Activated B cell treated with CpG ODN at 0.5 μM for 24 hours (primary cell): ENCODE measurements at places on chromosomes 7 and 10. TPM values are rescaled to one million over a fixed set of nuclear protein-coding genes. Genes with fewer than 3 reads are reported as not detected.
A peak's percentile ranks its signal among the peaks of the same experiment; 100 is the strongest.

- DNase-seq = no peak
Measured at GRCh38 chr10:44963772-44964633, 4.4 kb downstream of the RASSF4 start.

The TRIL gene
- total RNA-seq = not detected in 2 replicates

The BAMBI gene
- total RNA-seq = 0.16 and 0.32 TPM in 2 replicates

DNA sequence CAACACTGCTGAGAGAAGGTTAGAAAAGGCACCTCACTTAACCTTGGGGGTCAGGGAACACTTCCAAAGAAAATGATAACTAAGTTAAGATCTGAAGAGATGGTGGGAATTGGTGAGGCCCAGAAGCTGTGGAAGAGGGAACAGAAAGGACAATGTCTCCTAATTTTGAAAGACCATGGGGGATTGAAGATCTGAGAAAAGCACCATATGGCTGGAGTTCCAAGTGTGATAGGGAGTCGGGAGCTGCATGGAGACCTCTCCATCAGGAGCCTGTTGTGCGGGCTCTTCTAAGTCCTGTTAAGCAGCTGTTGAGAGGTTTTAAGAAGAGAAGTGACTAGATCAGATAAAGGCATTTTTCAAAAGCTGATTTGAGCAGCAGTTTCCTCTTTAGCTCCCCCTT, 254.3 kb downstream of the CDK14 start:
- no peak for DNase-seq

The NACAD gene
- total RNA-seq = 0.33 and 0.93 TPM in 2 replicates

The INTS1 gene
- total RNA-seq = 97.6 and 110 TPM in 2 replicates

DNA sequence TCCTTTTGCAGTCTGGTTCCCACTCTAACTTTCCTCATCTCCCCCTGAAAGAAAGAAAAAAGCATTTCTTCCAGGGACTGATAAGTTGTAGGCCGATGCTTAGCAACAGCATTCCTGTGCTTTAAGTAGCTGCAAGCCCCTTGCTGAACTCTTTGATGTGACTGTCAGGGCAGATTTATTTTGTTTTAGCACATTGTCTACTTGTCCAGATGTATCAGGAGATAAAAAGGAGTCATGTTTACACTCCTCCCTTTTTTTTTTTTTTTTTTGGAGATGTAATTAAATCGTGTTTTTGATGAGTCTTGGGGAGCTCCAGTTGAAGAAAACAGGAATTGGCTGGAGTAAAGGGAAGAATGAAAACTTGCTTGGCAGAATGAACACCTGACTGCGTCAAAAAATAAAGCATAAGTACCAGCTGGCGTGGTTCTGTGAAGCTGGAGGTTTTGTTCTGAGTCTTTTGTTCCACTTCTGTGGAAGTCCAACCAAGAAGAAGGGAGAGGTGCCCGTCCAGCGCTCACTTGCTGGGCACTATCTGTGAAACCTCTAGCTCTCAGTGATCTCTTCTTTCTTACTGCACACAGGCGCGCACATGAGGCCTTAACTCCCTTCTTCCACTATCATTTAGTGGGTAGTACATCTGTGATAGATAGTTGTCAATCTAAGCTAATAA, 871.7 kb downstream of the LRMDA start:
- DNase-seq = no peak

DNA sequence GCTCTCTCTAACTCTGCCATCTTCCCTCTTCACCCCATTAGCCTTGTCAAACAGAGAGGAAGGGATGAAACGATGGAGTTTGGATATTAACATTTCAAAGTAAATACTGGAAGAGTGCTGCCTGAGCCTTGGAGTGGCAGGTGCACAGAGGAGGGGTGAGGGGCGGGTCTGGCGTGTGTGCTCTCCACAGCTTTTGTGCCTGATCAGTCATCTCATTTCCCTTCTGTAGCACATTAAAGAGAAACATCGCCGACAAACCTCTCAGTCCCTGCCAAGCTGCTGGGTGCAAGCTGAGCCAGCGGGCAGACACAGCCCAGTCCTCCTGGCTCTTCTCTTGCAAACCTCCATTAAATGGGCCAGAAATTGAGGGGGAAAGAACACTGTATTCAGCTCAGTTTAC, 76.2 kb downstream of the SLIT1 start:
- no peak for DNase-seq

GRCh38 chr7:143205560-143206293, 16.1 kb upstream of the TAS2R40 start:
- peak; percentile 33 for DNase-seq

The ADARB2 gene
- 0.10 and 0.11 TPM in 2 replicates for total RNA-seq

DNA sequence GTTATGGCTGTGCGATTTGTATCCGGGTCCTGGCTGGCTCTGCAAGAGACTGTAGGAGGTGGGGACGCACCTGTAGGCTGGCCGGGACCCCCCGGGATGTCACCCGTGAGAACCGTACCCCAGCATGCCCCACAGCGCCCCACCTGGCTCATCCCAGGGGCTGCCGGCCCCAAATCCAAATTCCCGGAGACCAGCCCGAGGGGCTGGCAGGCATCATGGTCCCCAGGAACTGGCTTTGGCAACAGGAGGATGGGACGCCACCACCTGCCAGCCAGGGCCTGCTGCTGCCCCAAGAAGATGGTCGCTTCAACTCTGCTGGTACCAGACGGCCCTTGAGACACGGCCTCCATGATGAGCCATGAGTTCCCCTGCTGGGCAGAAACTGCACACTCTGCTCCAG, 239.4 kb downstream of the ELFN1 start:
- no peak for DNase-seq

The LRIT1 gene
- total RNA-seq = not detected in 2 replicates

GRCh38 chr7:134804854-134805253, 25.4 kb downstream of the CALD1 start:
- DNase-seq = no peak
